Lung (tissue), 17 donors: ENCODE measurements at places on chromosomes 1 and 21.

DNA sequence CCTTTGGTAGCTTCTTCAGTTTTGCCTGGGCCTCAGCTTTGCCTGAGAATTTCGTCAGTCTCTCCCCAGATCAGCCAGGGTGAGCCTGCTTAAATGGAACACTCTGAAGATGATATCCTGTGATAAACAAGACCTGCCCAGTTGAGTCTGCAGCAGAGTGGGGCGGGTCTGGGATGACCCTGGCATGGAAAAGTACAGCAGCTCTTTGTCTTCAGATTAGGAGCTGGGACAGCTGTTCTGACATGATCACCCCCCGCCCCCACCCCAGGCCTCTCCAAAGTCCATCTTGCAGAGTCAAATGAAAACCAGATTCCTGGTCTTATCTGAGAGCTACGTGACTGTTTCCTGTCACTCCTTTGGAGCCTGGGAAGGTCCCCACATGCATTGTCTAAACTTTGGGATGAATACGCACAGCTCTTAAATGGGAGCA lies 2.2 kb upstream of the TMEM51 start:
- H3K27ac ChIP-seq, result no peak overlapping the region
- no peaks in the 10 kb centered on the region for H3K4me1 ChIP-seq
- no peaks in the 10 kb centered on the region for H3K36me3 ChIP-seq
- DNase-seq, result peak; percentile 38

GRCh38 chr1:11138029-11138428 lies 38.4 kb upstream of the EXOSC10 start:
- no peak for DNase-seq
- H3K27ac ChIP-seq, result no peak overlapping the region
- peaks cover 16% of the 10 kb centered on the region for H3K36me3 ChIP-seq
- H3K27me3 ChIP-seq, result no peaks in the 10 kb centered on the region

- H3K27me3 ChIP-seq, result no peaks in the 10 kb centered on the region
- peak within 1 kb of the TSS; percentile 90 for H3K4me3 ChIP-seq
- peak within 1 kb of the TSS; percentile 81 for H3K27ac ChIP-seq
- H3K36me3 ChIP-seq, result peaks cover 17% of the 10 kb centered on the region
- peak; percentile 77 for DNase-seq
These were observed at the start of gene SLX9 for GRCh38 chr21:44939532-44940115. TSS of gene SLX9 (plus strand) at chr21:44940029. CDS start at chr21:44940058, 29 bp downstream.

DNA sequence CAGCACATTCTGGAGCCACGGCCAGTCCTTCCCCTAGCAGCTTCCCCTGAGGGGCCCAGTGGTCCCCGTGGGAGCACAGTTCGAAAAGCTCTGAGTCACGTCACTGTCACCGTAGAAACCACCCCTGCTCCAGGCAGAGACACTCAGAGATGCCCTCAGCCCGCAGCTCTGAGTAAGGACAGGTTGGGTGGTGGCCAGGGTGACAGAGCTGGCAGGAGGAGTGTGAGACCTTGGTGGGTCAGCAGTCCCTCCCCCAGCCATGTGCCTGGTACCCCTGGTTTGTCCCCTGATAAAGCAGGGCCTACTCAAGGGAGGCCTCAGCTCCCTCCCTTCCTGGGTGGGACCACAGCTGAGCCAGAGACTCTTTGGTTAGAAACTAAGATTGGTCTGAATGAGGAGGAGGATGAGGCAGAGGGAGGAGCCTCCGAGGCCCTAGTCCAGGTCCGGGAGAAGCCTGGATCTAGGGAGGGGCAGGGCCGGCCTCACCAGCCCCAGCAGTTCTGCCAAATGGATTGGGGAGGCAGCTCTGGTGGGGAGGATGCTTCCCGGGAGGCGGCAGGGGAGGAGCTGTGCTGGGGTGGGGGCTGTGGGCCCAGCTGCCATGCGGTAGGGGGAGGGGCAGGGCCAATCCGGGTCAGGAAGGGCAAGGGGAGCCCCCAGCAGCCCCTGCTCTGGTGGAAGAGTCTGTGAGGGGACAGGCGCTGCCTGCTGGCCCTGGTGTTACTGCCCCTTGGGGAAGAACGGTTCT lies 55.2 kb downstream of the SLC9A1 start:
- H3K4me1 ChIP-seq, result peaks cover 14% of the 10 kb centered on the region
- H3K36me3 ChIP-seq, result no peaks in the 10 kb centered on the region
- H3K4me3 ChIP-seq, result no peak overlapping the region
- no peaks in the 10 kb centered on the region for H3K27me3 ChIP-seq
- peak overlapping the region; percentile 59 for H3K27ac ChIP-seq
- peak; percentile 83 for DNase-seq

- DNase-seq, result peak; percentile 11
- no peak overlapping the region for H3K27ac ChIP-seq
- peaks cover 16% of the 10 kb centered on the region for H3K36me3 ChIP-seq
- H3K27me3 ChIP-seq, result peaks cover 3% of the 10 kb centered on the region
- no peak overlapping the region for H3K4me3 ChIP-seq
- H3K4me1 ChIP-seq, result no peaks in the 10 kb centered on the region
These were observed 6.6 kb downstream of the LDLRAD2 start for GRCh38 chr1:21818656-21819055.

GRCh38 chr1:244727871-244728474 lies 75.0 kb downstream of the DESI2 start:
- H3K4me1 ChIP-seq, result no peaks in the 10 kb centered on the region
- peak; percentile 69 for DNase-seq
- H3K27me3 ChIP-seq, result no peaks in the 10 kb centered on the region

DNA sequence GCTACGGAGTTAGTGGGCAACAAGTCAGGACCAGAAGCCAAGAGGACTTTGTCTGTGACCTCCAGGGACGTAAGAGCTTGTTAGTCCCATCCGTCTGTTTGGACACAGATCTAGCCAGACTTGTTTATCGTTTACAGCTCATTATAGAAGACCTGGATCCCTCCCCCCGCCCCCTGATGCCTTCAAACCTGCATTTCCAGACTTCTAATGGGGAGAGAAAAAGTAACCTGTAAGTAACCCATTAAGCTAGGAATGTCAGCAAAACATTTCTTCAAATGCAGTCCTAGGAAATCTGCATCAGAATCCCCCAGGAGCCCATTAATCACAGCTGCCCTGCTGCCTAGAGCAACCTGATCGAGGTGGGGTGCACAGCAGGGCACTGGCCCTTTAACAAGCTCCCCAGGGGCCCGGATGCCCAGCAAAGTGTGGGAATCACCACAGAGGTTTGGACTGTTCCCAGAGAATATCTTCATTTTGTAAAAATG lies 1.4 kb upstream of the MAD2L2 start:
- H3K4me3 ChIP-seq, result no peak overlapping the region
- no peaks in the 10 kb centered on the region for H3K4me1 ChIP-seq
- no peaks in the 10 kb centered on the region for H3K36me3 ChIP-seq
- no peak overlapping the region for H3K27ac ChIP-seq
- no peaks in the 10 kb centered on the region for H3K27me3 ChIP-seq

DNA sequence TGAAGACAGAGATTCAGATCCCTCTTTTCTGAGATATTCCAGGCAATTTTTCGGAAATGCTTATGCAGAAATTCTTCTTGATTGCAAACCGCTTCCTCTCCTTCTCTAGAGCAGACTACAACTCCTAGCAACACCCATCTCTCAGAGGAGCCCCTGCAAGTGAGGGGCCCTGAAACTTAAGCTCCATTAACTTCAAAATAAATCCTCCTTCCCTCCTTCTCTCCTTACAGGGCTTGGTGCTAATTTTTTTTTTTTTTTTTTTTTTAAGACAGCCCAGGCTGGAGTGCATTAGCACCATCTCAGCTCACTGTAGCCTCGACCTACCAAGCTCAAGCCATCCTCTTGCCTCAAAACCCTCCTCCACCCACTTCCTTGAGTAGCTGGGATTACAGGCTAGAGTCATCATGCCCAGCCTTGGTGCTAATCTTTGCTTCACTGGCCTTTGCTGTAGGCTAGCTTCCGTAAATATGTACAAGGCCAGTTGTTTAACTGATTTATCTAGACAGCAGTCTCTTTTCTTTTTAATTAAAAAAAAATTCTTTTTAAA lies 30.2 kb upstream of the SFPQ start:
- DNase-seq, result no peak
- H3K4me3 ChIP-seq, result no peak overlapping the region
- H3K27ac ChIP-seq, result no peak overlapping the region
- H3K27me3 ChIP-seq, result no peaks in the 10 kb centered on the region
- H3K36me3 ChIP-seq, result no peaks in the 10 kb centered on the region
- H3K4me1 ChIP-seq, result no peaks in the 10 kb centered on the region
